ENCODE measurements at places on chromosomes 11 and 22.

DNA sequence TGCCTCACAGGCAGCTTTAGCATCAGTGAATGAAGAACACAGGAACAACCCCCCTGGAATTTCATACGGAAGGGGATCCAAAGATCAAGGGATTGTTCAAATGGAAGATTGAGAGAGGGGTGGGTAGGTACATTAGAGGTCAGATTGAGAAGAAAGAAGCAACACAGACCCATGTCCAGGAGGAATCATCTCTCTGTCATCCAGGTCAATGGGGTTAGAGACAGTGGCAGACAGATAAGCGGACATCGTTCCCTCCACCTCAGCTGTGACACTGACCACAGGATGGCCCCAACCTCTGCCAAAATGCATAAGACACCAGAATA is 1.9 kb upstream of the NPAS4 start:
- H3K27me3 ChIP-seq, result peaks cover 6% of the 10 kb centered on the region
- no peak for DNase-seq
- peaks cover 3% of the 10 kb centered on the region for H3K4me1 ChIP-seq
- H3K27ac ChIP-seq, result no peak overlapping the region

DNA sequence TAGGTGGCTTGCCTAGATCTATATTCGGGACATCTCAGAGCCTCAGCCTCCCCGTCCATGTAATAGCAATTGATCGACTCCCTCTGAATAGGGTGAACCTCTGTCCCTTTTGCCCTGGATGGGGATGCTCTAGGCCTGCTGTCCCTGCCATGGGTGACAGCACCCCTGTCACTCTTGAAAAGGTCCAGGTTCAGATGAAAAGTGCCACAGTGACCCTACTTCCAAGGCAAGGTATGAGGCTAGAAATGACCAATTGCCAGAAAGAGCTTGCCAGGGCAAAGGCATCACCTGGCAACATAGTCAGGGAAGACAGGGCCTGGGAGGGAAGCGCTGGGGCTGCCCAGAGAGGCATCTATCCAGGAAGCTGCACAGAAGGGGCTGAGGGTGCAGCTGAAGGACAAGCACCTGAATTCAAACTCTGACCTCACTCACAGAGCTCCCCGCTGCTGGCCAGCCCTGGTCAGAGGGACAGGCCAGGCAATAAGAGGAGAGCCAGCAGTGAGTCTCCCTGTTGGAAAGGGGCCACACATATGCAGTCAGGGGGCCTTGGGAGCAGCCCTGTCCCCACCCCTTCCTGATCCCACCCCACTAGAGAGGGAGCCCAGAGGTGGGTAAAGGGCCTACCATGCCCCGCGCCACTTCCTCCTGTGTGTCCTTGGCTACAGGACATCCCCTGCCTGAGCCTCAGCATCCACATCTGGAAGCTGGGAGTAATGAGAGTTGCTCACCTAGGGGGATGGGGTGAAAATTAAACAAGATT is 9.0 kb upstream of the APOBEC3A start:
- H3K27ac ChIP-seq, result no peak overlapping the region
- DNase-seq, result no peak
- H3K27me3 ChIP-seq, result peaks cover 78% of the 10 kb centered on the region
- no peak overlapping the region for H3K4me3 ChIP-seq
- no peaks in the 10 kb centered on the region for H3K4me1 ChIP-seq

- H3K27ac ChIP-seq, result no peak overlapping the region
- DNase-seq, result no peak
- H3K4me1 ChIP-seq, result peaks cover 2% of the 10 kb centered on the region
- no peak overlapping the region for H3K4me3 ChIP-seq
- no peaks in the 10 kb centered on the region for H3K36me3 ChIP-seq
Observed at GRCh38 chr22:37148742-37149665, 712 bp downstream of the IL2RB start.

GRCh38 chr11:79486242-79486984 is 45.6 kb upstream of the TENM4 start:
- no peak overlapping the region for H3K27ac ChIP-seq
- H3K4me1 ChIP-seq, result no peaks in the 10 kb centered on the region
- H3K27me3 ChIP-seq, result peaks cover 16% of the 10 kb centered on the region
- H3K36me3 ChIP-seq, result no peaks in the 10 kb centered on the region
- H3K4me3 ChIP-seq, result no peak overlapping the region

- no peaks in the 10 kb centered on the region for H3K36me3 ChIP-seq
- H3K4me3 ChIP-seq, result no peak overlapping the region
- no peaks in the 10 kb centered on the region for H3K4me1 ChIP-seq
- H3K27me3 ChIP-seq, result no peaks in the 10 kb centered on the region
- H3K27ac ChIP-seq, result no peak overlapping the region
Observed at GRCh38 chr22:27780161-27780575, 21.4 kb downstream of the MN1 start.

GRCh38 chr22:25100948-25101347 is 98.7 kb upstream of the CRYBB3 start:
- H3K27ac ChIP-seq, result no peak overlapping the region
- no peaks in the 10 kb centered on the region for H3K4me1 ChIP-seq
- H3K36me3 ChIP-seq, result no peaks in the 10 kb centered on the region
- no peaks in the 10 kb centered on the region for H3K27me3 ChIP-seq
- no peak for DNase-seq
- H3K4me3 ChIP-seq, result no peak overlapping the region

DNA sequence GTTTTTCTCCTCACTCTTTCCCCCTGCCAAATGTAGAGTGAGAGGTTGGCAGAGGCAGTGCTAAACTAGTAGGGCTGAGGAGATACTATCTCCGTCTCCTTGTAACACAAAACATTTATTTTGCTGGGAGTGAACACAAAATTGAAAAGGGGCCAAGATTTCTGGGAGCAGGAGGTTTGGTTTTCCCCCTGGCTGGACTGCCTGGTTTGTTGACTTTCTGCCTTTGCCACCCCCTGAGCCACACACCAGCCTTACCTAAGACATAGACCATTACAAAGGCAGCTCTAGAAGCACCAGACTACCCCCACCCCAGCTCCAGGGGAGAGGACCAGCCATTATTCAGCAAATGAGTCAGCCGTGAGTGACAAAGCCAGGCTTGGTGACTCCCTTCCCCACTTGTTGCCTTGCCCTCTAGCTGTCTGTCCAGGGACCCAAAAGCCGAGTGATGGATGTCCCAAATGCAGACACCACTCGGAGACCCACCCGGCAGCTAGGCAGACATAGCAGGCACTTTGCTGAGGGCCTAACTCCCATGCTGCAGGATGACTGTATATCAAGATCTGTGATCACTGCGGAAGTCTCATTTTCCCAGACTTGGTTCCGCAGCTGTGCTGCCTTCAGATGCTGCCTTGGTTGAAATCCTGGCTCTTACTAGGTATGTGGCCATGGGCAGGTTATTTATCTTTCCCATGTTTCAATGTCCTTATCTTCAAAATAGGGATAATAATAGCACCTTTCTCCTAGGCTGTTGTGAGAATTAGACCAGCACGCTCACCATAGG is 17.7 kb upstream of the CDON start:
- no peaks in the 10 kb centered on the region for H3K36me3 ChIP-seq
- H3K27me3 ChIP-seq, result peaks cover 26% of the 10 kb centered on the region
- DNase-seq, result no peak
- H3K27ac ChIP-seq, result no peak overlapping the region
- no peak overlapping the region for H3K4me3 ChIP-seq

- DNase-seq, result no peak
- peaks cover 5% of the 10 kb centered on the region for H3K4me1 ChIP-seq
- H3K36me3 ChIP-seq, result peaks cover 2% of the 10 kb centered on the region
- H3K27me3 ChIP-seq, result no peaks in the 10 kb centered on the region
- H3K4me3 ChIP-seq, result no peak overlapping the region
- H3K27ac ChIP-seq, result no peak overlapping the region
Observed at GRCh38 chr11:108670451-108670850, 5.6 kb downstream of the DDX10 start.

GRCh38 chr22:23970816-23971486 is 3.3 kb downstream of the DDT start:
- H3K4me3 ChIP-seq, result no peak overlapping the region
- no peak for DNase-seq
- H3K27ac ChIP-seq, result no peak overlapping the region
- H3K27me3 ChIP-seq, result no peaks in the 10 kb centered on the region
- no peaks in the 10 kb centered on the region for H3K4me1 ChIP-seq
- H3K36me3 ChIP-seq, result peaks cover 21% of the 10 kb centered on the region

DNA sequence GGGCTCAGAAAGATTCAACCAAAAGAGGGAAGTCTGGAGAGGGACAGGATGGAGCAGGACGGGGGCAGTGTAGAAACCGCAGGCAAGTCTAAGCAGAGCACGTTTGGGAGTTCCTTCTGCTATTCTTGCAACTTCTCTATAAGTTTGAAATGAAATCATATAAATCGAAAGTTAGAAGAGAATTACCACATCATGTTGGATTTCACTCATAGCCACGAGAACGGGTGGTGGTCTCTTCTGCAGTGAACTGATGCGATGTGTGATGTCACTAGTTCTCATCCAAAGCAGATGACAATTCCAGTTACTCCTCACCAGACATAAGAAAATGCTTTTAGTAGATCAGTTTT is 36.0 kb downstream of the KCNQ1 start:
- no peaks in the 10 kb centered on the region for H3K4me1 ChIP-seq
- peaks cover 29% of the 10 kb centered on the region for H3K27me3 ChIP-seq
- no peak for DNase-seq
- no peaks in the 10 kb centered on the region for H3K36me3 ChIP-seq
- H3K27ac ChIP-seq, result no peak overlapping the region
- H3K4me3 ChIP-seq, result no peak overlapping the region

- H3K27me3 ChIP-seq, result peaks cover 2% of the 10 kb centered on the region
- H3K36me3 ChIP-seq, result no peaks in the 10 kb centered on the region
- no peak overlapping the region for H3K27ac ChIP-seq
- H3K4me3 ChIP-seq, result no peak overlapping the region
Observed at GRCh38 chr11:131242476-131243000, 127.9 kb upstream of the NTM start.

DNA sequence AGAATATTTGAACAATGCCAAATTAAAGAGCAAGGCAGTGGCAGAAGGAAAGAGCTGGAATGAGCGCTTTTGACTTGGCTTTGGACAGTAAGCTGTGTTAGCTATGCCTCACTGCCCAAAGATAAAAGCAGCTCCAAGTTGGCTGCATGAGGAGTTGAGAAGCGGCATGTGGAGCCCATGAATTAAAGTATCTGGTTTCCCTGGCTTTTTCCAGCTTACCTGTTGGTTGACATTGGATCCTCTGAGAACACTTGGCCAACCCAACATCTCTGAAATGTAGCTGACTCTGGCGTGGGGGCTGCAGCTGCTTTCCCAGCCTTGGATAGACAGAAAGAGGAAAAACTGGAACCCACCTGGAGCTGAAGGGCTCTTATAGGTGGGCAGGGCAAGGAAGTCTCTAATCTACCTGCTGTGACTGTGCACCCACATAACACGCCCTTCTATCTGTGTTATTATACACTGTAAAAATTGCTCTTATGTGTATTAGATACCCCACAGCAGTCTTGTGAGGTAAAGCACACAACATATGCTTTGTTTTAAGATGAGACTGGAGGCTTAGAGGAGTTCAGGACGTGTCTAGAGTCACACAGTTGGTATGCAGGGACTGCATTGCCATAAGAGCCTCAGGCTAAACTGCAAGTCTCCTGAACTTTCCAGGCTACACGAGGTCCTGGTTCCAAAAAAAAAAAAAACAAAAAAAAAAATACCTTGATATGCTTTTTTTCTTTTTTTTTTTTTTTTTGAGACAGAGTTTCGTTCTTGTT is 5.8 kb downstream of the UBASH3B start:
- peak overlapping the region; percentile 43 for H3K27ac ChIP-seq
- DNase-seq, result peak; percentile 83
- H3K4me3 ChIP-seq, result no peak overlapping the region

DNA sequence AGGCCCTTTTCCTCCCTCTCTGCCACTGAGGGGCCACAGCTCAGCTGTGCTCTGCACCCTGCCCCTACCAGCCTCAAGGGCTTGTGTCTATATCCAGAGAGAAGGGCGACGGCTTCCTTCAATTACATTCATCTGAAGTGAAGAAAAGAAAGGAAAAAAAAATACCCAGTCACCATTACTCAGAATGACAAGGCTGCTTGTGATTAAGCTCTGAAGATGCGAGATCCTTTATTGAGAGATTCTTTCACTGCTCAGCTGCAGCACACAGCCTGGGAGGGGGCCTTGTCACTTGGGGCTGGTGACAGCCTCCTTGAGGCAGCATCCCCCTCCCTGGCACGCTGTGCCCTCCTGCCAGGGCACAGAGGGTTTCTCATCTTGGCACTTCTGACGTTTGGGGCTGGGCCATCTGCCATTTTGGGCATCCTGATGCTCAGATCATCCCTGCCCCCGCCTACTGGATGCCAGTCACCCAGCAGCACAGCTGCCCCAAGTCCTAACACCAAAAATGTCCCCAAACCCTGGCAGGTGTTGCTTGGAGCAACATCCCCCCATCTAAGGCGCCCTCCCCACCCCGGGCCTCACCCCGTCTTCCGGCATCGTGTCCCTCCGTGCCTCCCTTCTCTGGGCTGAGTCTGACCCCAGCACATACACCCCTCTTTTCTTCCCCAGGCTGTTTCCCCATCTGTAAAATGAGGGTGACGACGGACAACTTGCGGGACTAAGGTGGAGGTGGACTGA is 1394.7 kb downstream of the BRD1 start:
- H3K4me1 ChIP-seq, result no peaks in the 10 kb centered on the region
- H3K27ac ChIP-seq, result no peak overlapping the region
- H3K36me3 ChIP-seq, result no peaks in the 10 kb centered on the region
- H3K27me3 ChIP-seq, result no peaks in the 10 kb centered on the region
- no peak overlapping the region for H3K4me3 ChIP-seq
- no peak for DNase-seq

DNA sequence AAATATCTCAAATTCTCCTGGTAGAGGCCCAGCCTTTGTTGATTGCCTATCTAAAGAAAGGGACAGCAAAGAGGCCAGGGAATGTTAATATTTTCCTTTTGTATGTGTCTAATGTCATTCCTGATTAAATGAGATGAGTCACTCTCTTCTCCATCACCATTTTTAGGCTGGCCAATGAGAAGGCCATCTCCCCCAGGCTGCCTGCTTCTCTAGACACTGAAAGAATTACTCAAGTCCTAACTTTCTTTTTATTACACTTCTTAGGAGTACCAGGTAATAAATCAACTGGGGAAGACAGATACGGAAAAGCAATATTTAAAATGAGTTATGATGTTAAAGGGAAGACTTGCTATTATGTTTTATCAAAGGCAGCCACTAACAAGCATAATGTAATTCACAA is 259.2 kb upstream of the SORL1-AS1 start:
- H3K27me3 ChIP-seq, result no peaks in the 10 kb centered on the region
- no peak overlapping the region for H3K4me3 ChIP-seq
- DNase-seq, result peak; percentile 39
- H3K4me1 ChIP-seq, result peaks cover 2% of the 10 kb centered on the region
- no peaks in the 10 kb centered on the region for H3K36me3 ChIP-seq
- H3K27ac ChIP-seq, result no peak overlapping the region

- H3K4me1 ChIP-seq, result peaks cover 19% of the 10 kb centered on the region
- 0 out of 2 replicates have a peak overlapping the region, but pooled peaks have one; percentile 51 for H3K27ac ChIP-seq
- no peak overlapping the region for H3K4me3 ChIP-seq
Observed at GRCh38 chr11:74141908-74142307, 28.9 kb downstream of the C2CD3 start.

- DNase-seq, result no peak
Observed at GRCh38 chr11:116148056-116148455, 624.7 kb downstream of the BUD13 start.

GRCh38 chr11:117315285-117316196 is 515 bp downstream of the BACE1 start:
- H3K27ac ChIP-seq, result peak overlapping the region; percentile 73
- H3K36me3 ChIP-seq, result no peaks in the 10 kb centered on the region
- no peaks in the 10 kb centered on the region for H3K27me3 ChIP-seq
- peaks cover 11% of the 10 kb centered on the region for H3K4me1 ChIP-seq
- no peak for DNase-seq
- peak overlapping the region; percentile 56 for H3K4me3 ChIP-seq

Measured in IMR-90 (cell line).